T-helper 2 cell treated with Interferon-gamma antibody and Interleukin-4, amounts not matched to agents 100 ng/mL and 5 ng/mL, for 36 hours (primary cell): ENCODE measurements at places on chromosomes 11 and 22. TPM values are rescaled to one million over a fixed set of nuclear protein-coding genes. Genes with fewer than 3 reads are reported as not detected.

Gene OR5AR1
- not detected in 2 replicates for total RNA-seq

Gene HMBS
- 35.7 and 36.0 TPM in 2 replicates for total RNA-seq

Gene BDNF
- not detected in 2 replicates for total RNA-seq

Gene PKDREJ
- not detected in 2 replicates for total RNA-seq

Gene WNT11
- not detected in 2 replicates for total RNA-seq

Gene KIRREL3
- not detected in 2 replicates for total RNA-seq

Gene NRGN
- 5.7 and 5.8 TPM in 2 replicates for total RNA-seq

Gene OR2AG1
- total RNA-seq, result not detected in 2 replicates
